ENCODE measurements at places on chromosomes 7 and 10.

DNA sequence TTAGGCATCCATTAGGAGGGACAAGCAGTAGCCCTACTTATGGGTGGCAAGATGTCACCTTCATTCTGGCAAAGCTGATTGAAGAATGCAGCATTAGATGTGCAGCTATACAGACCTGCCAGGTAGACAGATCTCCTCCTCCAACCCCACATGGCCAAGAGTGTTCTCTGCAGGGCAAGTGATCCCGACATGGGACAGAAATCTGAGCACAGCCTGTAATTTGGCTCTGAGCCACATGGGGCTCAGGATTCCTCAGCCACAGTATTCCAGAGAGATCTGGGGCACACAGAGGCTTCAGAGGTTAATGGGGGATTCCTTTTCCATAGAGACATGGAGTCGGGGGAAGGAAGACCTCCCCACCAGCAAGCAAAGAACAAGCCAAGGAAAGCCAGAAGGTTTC lies 58.7 kb upstream of the GDF10 start:
- ATAC-seq: no peak

DNA sequence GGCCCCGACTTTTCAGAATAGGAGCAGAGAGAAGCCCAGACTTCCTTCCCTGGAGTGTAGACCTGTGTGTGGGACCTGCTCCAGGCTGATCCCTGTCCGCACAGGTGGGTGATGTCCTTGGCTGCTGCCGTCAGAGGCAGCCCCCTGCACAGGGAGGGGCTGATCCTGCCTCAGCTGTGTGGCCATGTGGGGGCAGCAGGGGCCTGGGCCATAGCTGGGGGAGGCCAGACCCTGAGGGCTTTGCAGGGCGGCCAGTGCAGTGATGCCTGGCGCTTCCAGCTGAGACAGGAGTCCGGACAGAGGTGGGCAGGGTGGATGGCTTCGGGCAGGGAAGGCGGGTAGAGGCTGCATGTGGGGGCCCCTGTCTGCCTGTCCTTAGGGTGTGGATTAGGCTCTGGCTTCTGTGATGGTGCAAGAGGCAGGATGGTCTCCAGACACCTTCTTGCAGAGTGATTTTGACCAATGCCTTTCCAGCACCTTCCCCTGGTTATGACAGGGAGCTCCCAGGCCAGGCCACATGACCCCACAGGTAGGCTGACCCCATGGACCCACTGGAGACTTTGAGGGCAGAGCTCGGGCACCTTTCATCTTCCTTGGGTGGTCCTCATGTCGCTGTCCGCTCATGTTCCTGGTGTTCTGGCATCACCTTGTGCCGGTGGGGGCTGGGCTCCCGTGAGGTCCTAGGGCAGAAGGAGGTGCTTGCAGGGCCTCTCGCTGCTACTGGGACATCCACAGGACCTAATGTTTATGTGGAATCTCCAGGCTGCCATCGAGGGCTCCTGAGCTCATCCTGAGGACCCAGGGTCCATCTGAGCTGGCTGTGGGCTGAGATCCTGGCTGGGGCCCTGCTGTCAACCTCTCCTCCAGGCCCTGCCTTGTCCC lies 141.5 kb downstream of the ADCY1 start:
- ATAC-seq: peak; percentile 15

- ATAC-seq: no peak
Observed at GRCh38 chr10:73922864-73923133, 11.9 kb downstream of the PLAU start.

- ATAC-seq: no peak
Observed at GRCh38 chr7:131664570-131664969, 108.1 kb upstream of the PODXL start.

DNA sequence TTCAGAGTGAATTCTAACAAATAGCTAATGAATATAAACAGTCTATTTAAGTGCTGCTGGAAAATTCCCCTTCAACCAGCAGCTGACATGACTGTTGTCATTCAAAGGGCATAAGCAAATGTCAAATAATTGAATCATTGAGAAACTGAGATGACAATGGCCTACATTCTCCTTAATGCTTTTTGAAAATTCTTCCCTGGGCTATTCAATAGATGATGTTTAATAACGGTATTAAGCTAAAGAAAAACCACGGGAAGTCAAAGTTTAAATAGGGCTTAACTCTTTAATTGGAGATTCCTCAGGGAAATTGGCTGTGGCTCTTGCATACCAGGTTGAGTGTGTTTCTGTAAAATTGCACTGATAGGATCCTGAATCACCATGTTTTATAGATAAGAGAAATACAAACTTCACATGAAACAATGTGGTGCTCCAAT lies 77.0 kb downstream of the ARL4A start:
- no peak for ATAC-seq

GRCh38 chr10:127497685-127498084 lies 51.4 kb upstream of the NPS start:
- no peak for ATAC-seq

DNA sequence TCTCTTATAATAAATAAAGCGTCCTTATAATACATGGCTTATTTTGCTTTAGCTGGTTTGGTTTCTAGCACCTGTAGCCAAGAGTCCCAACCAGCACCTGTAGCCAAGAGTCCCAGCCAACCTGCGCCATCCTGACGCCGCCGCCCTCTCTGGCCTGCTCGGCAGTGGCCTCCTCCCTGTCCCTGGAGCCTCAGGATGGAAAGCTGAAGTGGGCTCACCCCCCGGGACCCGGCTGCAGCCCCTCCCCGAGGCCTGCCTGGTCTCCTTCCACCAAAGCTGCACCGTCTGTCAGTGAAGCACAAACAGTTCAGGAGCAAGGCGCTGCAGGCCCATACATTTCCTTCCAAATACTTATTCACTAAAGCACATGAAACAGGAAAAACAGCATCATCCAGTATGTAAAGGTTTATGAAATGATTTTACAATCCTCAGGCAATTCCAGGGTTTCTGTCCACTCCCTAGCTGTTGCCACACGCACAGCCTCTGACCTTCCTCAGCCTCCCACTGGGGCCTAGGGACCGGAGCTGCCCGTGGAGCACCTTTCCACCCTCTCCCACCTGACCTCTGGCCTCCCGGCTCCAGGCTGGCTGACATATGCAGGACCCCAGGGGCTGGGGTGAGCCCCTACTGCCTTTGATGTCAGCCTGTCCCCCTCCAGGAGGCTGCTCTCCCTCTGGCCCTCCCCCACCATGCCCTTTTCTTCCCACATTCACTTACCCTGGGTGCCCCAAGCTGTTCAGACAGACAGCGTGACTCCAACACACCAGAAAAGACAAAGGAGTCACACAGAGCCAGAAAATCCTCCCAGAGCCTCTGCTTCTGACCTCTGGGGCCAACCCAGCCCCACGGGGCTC lies 149.6 kb upstream of the PPP2R2D start:
- no peak for ATAC-seq

GRCh38 chr10:33071857-33072256 lies 113.8 kb upstream of the ITGB1 start:
- no peak for ATAC-seq

DNA sequence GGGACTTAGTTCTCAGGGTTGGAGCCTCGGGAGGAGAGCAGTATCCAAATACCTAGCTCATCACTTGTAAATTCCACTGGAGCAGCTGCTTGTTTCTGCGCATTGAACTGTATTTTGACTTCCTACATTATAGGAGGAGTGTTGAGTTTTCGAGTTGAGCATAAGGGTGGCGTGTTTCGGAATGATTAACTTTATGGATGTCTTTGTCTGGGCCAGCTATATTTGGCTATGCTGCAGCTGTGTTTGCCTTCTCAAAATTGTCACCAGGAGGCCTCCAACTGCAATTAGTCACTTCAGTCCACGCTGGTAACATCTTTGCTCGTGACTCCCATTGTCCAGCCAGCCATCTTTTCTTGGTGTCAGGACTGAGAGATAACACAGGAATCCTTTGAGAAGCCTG lies 9.1 kb downstream of the CELF2 start:
- no peak for ATAC-seq

Data from stimulated activated memory B cell treated with anti-CD40 and anti-IgM and Interleukin-4, amounts not matched to agents 10 μg/mL and 1 μg/mL and 100 μg/mL, for 72 hours (primary cell).